ENCODE measurements at places on chromosomes 2 and 18.

DNA sequence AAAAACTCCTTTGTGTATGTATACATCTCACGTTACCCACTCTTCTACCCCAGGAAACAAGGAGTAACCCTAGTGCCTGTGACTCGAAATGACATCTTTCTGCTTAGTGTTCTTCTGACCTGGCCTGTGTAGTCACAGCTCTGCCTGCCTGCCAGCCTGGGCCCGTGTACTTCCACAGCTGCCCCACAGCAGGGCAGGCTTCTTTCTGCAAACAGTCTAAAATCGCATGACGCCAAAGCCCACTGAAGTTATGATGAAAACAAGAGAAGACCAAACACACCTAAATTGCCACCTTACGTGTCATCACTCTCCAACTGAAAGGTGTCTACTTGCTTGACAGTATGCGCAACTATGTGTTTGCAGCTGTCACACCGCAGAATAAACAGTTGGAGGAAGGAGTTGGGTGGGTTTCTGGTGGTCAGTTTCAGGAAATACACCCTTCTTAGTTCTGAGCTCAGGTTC, 1.5 kb downstream of the GAREM1 start:
- peak; percentile 10 for DNase-seq

- DNase-seq = no peak
These were observed 73.0 kb downstream of the FARSB start for GRCh38 chr2:222582928-222583327.

DNA sequence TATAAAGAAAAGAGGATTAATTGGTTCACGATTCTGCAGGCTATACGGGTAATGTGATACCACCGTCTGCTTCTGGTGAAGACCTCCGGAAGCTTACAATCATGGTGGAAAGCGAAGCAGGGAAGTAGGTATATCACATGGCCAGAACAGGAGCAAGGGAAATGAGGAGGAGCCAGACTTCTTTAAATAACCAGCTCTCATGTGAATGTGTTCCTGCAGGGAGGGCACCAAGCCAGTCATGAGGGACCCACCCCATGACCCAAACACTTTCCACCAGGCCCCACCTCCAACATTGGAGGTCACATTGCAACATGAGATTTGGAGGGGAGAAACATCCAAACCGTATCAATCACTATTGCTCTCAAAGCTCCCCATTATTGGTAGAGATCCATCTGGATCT, 61.8 kb downstream of the EFEMP1 start:
- no peak for DNase-seq

DNA sequence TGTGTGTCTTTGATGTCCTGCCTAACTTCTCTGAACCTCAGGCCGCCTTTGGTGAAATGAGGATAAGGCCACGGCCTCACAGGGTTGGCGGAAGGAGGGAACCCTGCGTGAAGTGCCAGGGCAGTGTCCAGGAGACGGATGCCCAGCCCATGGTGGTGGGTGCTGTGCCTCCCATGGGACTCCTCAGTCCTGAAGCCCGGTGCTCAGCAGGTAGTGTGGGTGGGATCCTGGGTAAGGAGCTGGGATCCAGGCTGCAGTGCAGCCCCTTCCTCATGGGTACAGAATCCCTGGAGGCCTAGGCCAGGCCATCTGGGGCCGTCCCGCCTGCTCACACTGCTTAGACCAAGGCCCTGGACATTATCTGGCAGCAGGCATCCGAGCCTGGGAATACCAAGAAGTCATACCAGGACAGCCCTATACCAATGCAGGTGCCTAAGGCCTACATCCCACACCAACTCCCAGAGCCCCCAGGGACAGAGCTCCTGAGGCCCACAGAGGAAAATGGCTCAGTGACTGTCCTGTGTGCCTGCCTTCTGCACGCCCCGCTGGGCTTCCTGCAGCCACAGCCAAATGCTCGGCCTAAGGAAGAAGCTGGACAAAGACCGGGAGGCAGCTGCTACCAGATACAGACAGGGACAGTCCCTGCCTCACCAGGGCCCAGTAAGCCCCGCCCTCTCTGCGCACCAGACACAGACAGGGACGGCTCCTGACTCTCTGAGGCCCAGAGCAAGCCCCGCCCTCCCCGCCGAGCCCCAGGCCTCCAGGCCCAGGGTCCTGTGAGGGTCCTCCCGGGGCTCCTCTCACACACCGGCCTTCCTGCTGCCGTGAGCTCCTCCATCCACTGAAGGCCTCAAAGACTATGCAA, 78.0 kb downstream of the NDUFA10 start:
- DNase-seq = no peak

DNA sequence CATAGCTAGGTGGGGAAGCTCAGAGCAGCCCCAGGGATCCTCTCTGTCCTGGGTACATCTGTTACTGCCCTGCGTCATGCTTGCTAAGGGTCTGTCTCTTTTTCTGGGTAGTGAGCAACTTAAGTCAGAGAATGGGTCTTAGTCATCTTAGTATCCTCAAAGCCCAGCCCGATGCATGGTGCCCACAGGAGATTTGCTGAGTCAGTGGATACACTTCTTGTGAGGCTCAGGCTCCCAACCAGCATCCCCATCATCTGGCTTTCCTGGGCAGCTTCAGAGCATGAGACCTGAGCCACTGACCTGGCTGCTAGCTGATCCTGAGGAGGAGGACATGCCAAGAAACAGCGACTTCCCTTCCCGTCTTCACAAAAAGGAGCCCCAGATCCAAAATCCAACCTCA, 10.0 kb downstream of the FOXI3 start:
- no peak for DNase-seq

DNA sequence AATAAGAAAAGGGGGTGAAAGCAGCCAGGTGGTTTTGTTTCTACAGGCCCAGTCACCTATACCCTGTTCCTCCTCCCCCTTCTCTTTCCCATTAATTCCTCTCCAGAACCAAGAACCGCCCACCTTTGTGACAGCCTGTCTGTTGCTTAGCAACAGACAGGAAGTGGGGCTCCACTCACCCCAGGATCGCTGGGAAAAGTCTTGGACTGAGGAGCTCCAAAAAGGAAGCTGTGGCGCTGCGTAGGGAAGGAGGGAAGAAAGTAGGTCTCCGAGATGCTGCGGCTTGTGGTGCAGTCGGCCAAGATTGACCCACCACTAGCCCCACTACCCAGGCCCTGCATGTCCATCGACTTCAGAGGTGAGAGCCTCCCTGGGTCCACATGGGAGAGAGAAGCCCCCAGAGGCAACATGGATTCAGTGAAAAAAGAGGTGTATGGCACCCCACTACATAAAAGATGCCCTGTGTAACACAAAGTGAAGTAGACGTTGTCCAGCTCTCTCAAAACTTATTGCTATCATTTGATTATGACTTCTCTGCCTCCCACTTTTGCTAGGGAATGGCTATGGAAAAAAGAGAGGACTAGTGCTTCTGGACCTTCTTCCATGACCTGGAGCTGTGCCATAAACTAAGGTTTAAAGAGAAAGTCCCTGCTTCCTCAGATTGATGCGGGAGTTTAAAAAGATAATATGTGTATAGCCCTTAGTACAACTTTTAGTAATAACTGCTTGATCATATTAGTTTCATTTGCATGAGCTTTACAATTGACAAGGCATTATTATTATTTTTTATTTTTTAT, at the start of gene FER1L5:
Gene FER1L5, plus strand, starts transcription at position 201 of the 797 bp plus-strand sequence. Its CDS starts 73 bp downstream, at position 274.
- DNase-seq = peak; percentile 7

DNA sequence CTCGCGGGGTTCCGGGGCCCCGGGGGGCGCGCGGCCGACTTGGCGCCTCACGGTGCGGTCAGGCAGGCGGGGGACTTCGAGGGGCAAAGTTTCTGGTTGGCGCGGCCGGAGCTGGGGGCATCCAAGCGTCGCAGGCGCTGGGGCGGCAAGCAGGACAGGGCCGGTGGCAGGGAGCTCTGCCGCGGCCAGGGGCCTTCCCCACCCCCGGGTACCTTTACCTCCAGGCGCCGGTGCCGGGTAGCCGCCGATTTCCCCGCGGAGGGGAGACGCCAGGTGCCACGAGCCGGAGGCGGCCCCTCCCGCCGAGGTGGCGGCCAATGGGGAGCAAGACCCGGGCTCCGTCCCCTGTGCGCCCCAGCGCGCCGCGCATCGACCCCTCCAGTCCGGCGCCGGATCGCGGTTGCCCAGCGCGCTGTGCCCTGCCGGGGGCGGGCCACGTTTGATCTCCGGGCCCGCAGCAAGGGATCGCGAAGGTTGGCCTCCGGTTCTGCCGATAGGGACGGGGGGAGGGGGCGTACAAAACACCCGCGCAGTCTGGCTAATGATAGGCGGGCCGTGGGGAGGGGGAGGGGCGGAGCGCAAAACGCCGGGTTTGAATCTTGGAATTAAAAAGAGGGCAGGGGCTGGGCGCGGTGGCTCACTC, at the start of gene ST8SIA5:
Gene ST8SIA5, minus strand, starts transcription at position 495 of the 643 bp plus-strand sequence. CDS start 545 bp downstream, outside the sequence.
- peak; percentile 54 for DNase-seq

DNA sequence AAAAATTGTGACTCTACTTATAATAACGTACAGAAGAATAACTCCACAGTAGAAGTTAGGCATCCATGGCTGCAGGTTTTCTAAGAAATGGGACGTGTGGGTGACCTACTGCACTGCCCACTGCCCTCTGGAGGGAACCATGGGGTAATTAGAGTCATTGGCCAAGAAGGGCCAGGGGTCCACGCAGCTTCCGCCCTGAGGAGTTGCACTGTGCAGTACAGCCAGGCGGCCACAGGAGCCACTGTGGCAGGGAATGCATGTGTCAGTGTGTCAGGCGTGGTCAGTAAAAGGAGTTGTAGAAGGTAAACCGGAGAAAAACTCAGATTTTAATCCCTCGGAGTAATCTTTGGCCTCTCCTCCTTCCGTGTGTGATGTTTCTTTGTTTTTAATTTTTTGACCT, 24.8 kb downstream of the NCK2 start:
- no peak for DNase-seq

DNA sequence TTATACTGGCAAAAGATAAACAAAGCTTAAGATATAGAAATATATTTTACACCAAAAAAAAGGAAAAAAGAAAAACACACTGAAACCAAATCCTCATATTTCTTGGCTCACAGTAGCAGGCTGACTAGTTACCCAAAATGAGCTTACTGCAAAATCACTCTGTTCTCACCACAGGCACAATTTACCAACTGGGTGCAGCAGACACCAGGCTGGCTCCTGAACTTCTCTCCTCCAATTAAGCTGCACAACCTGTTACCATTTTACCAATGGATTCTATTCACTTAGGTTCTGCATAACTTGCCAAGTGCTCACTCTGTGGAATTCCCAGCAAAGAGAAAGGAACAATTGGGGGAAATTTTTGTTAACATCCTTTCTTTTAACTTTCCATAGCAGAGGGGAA, 679.3 kb downstream of the ZEB2 start:
- no peak for DNase-seq

DNA sequence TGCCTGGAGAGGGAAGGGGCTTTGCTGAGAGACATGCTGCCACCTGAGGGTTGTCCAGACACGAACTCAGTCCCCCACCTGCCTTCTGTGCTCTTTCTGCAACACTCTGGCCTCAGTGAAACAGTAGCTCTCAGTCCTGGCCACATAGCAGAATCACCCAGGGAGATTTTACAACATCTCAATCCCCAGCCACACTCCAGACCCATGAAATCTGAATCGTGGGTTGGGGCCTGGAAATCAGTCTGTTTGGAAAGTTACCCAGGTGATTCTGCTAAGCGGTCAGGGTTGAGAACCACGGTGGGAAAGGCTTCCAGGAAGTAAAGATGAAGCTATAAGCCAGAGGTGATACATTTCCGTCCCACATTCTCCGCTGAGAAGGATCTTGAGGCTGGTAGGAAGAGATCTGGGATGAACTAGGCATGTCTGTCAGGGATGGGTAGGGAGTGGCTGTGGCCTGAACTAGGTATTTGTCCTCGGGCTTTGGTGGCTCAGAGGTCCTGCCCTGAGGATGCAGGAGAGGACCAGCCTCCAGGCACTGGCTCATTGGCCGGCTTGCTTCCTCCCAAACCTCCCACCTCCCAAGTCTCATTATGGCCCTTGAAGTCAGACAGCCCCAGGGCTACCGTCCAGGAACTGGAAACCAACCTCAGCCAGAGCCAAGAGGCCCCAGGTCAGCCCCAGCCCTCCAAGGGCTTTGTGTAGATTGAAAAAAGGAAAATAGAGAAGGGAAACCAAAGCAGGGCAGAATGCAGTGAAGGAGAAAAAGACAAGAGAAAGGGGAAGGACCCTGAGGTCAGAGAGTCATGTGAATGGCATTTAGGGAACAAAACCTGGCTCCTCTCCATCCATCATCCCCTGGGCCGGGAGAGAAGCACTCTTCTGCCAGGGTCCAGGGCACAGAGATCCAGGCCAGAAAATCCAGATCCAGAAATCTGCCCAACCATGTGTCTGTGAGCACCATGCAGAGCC, 119.6 kb downstream of the ZFP36L2 start:
- no peak for DNase-seq

DNA sequence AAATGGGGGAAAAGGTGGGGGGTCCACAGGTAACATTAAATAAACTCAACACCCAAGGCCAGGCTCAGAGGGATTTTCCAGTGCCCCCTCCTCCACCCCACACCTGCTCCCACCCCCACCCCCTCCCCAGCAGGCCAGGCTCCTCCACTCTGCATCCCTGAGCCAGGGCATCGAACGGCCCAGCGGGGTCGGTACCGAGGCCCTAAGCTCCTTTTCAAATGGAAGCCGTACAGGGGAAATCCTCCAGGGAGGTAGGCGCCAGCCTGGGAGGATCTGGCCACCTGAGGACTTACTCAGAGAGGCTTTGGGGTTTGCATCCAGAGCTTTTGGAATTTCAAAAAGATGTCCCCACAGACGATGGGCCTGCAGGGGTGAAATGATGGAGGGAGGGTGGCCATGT, 46.5 kb downstream of the ZFP36L2 start:
- DNase-seq = no peak

DNA sequence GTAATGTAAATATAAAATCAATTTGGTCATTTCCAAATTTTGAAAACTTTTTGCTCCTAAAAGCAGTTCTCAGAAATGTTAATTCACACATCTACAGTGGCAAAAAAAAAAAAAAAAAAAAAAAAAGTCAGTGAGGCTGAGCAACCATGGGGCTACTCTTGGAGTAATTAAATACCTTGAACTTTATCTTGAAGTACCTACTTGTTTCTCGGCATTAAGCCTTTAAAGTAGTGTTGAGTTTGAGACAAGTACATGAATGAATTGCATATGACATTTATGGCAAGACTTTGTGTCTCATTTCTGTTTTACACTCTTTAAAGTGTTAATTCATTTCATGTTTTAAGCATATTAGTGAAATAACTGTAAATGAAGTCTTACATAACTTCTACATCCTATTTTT, 613.3 kb downstream of the XIRP2 start:
- peak; percentile 22 for DNase-seq

- DNase-seq = no peak
These were observed 5.6 kb downstream of the KLF7 start for GRCh38 chr2:207160115-207160514.

GRCh38 chr18:32349728-32350395, 120.8 kb downstream of the GAREM1 start:
- DNase-seq = no peak

DNA sequence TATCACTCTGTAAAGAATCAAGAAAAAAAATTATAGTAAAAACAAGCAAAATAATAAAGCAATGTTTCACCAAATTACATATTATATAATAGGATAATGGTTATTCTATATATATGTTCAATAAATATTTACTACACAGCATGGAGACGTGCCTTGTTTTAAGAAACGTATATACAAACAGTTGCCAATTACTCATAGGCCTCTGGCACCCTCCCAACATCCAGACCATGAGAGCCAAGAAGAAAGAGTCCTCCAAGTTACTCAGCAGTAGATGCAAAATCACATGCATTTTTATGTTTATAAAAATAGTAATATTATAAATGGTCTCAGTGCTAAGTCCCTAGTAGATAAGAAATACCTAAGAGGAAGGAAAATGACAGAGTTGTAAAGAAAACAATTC, 64.8 kb downstream of the REV1 start:
- DNase-seq = no peak

- DNase-seq = no peak
These were observed 7.0 kb upstream of the BMP10 start for GRCh38 chr2:68878071-68878711.

GRCh38 chr2:119744335-119744939, 15.3 kb upstream of the PTPN4 start:
- no peak for DNase-seq

GRCh38 chr2:74659462-74659861, 5.4 kb downstream of the SEMA4F start:
- DNase-seq = no peak

Data from NCI-H524 treated with DMSO at 0.1 percent for 48 hours (cell line).